HS-5 (cell line): ENCODE measurements at places on chromosomes 12 and 14.

DNA sequence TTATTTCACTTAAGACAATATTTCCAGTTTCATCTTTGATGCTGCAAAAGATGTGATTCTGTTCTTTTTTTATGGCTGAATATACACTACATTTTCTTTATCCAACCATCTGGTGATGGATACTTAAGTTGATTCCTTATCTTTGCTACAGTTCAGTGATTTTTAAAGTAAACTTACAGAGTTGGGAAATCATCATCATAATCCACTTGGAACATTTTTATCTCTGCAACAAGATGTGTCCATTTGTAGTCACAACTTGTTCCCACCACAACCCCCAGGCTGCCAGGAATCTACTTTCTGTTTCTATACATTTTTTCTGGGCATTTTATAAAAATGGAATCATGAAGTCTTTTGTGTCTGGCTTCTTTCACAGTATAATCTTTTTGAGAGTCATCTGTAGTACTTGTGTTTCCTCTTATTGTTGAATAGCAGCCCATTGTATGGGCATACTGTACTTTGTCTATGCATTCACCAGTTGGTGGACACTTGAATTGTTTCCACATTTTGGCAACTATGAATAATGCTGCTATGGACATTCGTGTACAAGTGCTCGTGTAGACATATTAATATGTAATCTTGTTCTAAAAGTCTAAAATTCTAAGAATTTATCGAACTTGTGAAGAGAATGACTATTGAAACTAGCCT, 212.5 kb upstream of the DDHD1 start:
- DNase-seq: no peak

DNA sequence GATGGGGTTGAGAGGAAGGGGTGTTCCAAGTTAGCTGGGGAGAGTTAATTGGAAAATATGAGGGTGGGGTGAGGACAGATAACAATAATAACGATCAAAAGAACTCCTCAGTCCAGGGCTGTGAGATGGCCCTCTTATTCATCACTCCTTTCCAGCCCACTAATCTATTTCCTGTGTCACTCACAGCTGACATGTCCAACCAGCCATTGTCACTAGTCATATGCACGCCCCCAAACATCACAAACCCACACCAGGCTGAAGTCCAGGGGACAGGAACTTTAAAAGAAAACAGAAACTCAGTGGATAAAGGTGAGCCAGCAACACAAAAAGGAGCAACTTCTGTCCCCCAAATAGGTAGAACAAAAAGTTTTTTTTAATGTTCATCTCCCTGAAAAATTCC, 911 bp downstream of the CALCOCO1 start:
- no peak for DNase-seq

DNA sequence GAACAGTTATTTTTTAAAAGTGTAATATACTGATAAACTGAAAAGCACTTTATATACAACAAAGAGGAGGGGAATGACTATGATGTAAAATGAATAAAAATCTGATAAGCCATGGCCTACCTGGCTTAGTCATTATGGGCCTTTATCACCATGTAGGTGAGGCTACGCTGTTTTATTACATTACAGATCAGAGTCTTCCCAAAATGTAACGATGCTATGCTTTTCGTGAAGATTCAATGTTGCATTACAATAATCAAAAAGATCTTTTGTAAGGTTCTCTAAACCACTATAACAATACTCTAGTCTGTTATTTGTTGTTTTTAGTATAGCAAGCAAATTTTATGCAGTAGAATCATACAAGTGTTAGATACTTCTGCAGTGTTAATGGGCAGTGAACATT, 34.2 kb downstream of the ARID4A start:
- no peak for DNase-seq

GRCh38 chr12:122026706-122027333, 5.1 kb downstream of the BCL7A start:
- no peak for DNase-seq

DNA sequence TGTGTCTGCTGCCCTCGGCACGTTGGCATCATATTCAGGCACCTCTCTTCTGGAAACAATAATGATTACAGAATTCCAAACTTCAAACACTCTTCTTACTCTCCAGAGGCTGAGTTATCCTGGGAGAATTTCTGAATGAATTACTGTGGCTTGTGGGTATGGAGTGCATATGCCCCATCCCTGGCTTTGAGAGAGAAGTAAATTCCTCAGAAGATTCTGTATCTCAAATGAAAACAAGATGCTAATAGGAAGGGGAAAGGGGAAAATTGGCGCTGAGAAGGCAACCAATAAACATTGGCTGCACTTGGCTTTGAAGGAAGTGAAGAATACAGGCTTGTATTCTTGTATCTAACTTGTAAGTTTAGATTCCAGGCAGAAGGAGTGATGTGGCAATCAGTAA, 132.0 kb upstream of the NOVA1 start:
- peak; percentile 59 for DNase-seq

GRCh38 chr14:91835920-91836843, 31.2 kb downstream of the TC2N start:
- no peak for DNase-seq

DNA sequence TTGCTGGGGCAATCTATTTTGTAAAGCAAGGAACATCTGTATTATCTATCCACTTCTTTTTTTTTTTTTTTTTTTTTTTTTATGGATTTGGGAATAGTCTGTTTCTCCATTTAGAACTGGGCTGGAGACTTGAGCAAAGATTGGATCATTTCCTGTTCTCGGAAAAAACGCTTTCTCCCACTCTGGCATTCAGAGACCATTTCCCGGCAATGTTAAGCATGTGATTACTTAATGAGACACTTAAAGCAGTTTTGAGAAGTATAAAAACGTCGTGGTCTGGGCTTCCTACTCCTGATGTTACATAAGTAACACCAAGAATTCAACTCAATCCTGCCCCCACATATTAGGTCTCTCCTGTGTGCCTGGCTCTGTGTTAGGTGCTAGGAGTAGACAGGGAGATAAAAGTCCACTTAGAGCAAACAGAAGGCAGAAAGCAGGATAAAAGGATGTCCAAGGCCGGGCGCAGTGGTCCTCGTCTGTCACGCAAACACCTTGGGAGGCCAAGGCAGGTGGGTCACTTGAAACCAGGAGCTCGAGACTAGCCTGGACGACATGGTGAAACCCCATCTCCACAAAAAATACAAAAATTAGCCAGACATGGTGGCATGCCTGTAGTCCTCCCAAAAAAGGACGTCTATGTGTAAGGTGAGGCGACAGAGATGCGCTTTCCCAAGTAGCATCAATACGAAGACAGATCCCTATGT, 152.1 kb upstream of the GSC start:
- DNase-seq: no peak

- no peak for DNase-seq
Measured at GRCh38 chr14:92451755-92452154, 61.8 kb upstream of the RIN3 start.
